ENCODE measurements at places on chromosomes 1 and 21. TPM values are rescaled to one million over a fixed set of nuclear protein-coding genes. Genes with fewer than 3 reads are reported as not detected.

Gene S100A1
- 2.1 TPM for total RNA-seq

DNA sequence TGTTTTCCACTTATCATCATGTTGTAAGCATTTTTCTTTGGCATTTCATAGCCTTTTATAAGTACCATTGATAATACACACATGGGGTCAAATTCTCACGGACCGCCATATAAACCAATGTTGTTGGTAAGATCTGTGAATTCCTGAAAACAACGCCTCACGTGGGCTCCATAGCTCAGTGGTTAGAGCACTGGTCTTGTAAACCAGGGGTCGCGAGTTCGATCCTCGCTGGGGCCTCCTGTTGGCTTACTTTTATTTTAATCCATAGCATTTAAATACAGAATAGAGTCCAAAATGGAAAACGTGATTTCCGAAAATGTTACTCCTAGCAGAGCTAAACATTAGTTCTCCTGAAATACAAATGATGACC lies 83.1 kb downstream of the HHIPL2 start:
- DNase-seq, result no peak

- DNase-seq, result no peak
These were observed 4.1 kb downstream of the AHDC1 start for GRCh38 chr1:27599605-27600497.

- no peak for DNase-seq
These were observed 1449.0 kb downstream of the PLA2G4A start for GRCh38 chr1:188277771-188278170.

DNA sequence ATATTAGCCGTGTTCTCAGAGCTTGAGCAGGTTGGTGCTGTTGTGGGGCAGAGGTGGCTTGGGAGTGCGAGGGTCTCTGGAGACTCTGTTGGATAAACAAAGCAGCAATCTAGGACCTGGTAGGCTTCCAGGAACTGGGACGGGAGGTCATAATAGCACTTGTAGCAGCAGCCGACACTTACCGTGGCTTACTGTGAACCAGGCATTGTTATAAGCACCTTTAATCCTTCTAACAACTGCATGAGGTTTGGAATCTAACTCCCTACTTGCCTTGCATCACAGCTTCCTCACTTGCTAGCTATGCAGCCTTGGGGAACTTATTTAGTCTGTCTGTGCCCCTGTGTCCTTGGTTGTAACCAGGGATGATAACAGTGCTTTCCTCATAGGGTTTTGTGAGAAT lies 94.9 kb downstream of the NAV1 start:
- DNase-seq, result no peak

Gene IGSF9
- total RNA-seq, result 19.5 TPM

Gene NID1
- total RNA-seq, result 51.4 TPM

Gene TACSTD2
- 1.0 TPM for total RNA-seq

DNA sequence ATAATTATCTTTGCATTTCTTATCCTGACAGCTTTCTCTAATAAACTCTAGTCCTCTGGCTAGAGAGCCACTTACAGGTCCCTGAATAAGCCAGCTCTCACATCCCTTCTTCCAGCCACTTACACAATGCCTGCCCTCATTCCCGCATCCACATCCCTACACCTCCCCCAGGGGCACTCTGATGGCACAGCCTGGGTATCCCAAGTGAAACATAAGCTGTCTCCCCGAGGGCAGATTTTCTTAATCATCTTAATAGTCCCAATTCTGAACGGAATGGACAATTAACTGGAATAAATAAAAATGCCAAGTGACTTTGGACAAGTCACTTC lies 4.9 kb downstream of the RHOC start:
- no peak for DNase-seq

- no peak for DNase-seq
These were observed 636.4 kb downstream of the PLPP3 start for GRCh38 chr1:55943012-55943411.

DNA sequence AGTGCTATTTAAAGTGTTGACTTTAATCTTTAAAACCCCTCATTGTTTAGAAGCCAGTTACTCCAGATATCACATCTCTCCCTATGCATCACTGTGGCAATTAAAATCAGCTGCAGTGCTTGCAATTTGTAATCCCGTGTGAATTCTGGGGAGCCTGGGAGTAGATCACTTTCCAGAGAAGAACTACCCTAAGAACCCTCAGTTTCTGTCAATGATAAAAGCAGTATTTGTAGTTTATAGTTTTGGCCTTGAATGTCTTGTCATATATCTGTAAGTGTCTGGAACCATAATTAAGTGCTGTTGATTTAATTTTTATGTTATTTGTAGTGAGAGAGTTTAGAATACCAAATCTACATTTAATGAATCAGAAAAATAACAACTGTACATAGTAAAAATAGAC lies 5.5 kb upstream of the SPAG17 start:
- DNase-seq, result no peak

DNA sequence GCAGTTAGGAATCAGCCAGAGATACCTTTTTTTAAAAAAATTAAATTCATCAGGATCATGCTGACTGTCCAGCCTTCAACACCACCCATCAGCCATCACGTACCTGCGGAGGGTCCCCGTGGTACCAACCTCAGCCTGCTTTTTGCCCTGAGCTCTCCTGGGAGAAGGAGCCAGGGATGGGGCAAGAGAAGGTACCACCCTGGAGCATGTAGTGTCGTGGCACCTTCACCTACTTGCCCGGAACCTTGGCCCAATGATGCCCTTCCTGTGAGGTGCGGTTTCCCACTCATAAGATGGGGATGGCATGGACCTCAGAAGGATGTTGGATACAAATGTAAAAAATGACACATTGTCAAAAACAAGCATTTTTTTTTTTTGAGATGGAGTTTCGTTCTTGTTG lies 88.4 kb upstream of the C1orf174 start:
- no peak for DNase-seq

GRCh38 chr1:214823311-214824117 lies 220.5 kb downstream of the CENPF start:
- DNase-seq, result no peak

GRCh38 chr1:94611681-94612475 lies 70.3 kb upstream of the F3 start:
- no peak for DNase-seq

GRCh38 chr1:168328731-168329364 lies 48.2 kb downstream of the TBX19 start:
- no peak for DNase-seq

GRCh38 chr1:35650416-35650815 lies 9.1 kb upstream of the PSMB2 start:
- DNase-seq, result no peak

DNA sequence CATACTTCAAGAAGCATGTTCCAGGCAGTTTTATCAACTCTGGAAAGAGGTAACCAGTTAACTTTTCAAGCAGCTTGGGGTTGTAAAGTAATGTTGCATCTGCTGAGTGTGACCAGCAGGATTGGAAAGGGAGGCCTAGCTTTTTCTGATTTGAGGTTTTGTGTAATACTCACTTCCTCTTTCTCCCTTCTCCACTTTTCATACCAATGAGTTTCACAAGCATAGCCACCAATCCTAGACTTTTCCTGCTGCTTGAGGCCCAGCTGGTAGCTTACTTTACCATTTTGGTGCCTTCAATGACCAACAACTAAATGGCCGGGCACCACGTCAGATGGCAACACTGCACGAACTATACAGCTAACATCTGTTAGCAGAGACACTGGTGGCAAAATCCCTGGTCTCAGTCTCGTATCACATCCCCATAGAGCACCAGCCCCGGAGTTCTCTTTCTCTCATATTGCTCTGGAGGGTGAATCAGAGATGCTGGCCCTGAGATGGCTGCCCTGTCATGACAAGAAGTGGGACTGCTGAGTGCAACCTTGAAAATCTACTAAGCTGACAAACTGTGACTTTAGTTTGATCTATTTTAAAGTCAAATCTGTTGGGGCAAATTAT lies 14.8 kb upstream of the GPR88 start:
- DNase-seq, result no peak
